Motor neuron (in vitro differentiated cells): ENCODE measurements at places on chromosomes 3 and 15. TPM values are rescaled to one million over a fixed set of nuclear protein-coding genes. Genes with fewer than 3 reads are reported as not detected.

CDHR4 gene
- total RNA-seq: 0.24 and 0.57 TPM in 2 replicates

GP5 gene
- total RNA-seq: 0.05 and 0.11 TPM in 2 replicates

TAGLN3 gene
- 0.67 and 2.4 TPM in 2 replicates for total RNA-seq

MESP2 gene
- 0.20 and 0.32 TPM in 2 replicates for total RNA-seq

DNA sequence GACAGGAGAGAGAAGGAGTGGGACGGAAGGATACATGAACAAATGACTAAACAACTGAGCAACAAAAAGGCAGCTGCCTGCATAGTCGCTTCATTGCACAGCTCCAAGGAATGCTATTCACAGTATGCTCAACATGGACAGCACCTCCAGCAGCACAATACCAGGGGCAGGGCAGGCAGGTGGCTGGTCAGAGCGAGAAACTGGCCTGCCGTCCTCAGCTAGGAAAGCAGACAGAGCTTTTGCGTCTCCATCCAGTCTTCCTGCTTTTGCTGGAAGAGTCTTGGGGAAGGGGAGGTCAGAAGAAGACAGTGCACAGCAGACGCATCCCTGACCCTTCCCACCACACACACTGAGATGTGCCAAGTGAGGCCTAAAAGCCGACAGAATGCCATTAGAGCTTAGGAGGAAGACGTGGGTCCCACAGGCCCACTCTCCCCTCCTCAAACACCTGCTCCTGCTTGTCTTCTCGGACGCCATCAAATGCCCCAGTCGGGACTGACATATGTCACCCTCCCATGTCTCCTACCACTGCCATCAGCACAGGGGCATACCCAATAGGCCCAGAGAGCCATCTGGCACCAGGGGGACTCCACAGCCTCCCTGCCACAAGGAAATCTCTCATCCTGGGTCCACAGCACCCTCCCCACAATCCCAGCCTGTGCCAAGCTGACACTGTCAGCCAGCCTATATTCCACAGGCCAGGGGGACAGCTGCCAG, 3.9 kb downstream of the RAB6B start:
- no peak for ATAC-seq

GRCh38 chr3:87491843-87492242, 215.5 kb upstream of the POU1F1 start:
- no peak for ATAC-seq

DNA sequence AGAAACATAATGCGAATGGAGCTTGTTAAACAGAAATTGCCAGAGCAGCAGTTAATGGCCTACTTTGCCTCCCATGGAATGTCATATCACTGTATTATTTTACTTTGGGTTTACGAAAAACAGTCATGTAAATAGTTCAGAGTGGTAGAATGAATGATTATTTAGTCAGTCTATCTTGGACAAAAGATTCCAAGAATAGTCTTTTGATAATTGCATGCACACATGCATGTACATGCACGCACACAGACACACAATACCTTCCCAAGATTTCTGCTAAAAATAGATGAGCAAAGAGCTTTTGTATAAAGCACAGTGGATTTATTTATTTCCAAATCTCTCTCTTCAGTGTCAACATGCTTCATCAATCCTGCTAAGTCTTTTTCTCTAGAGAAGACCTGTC, 800.7 kb downstream of the DIPK2A start:
- no peak for ATAC-seq

- ATAC-seq: no peak
Measured at GRCh38 chr3:98596541-98597500, 3.4 kb upstream of the CPOX start.

DNA sequence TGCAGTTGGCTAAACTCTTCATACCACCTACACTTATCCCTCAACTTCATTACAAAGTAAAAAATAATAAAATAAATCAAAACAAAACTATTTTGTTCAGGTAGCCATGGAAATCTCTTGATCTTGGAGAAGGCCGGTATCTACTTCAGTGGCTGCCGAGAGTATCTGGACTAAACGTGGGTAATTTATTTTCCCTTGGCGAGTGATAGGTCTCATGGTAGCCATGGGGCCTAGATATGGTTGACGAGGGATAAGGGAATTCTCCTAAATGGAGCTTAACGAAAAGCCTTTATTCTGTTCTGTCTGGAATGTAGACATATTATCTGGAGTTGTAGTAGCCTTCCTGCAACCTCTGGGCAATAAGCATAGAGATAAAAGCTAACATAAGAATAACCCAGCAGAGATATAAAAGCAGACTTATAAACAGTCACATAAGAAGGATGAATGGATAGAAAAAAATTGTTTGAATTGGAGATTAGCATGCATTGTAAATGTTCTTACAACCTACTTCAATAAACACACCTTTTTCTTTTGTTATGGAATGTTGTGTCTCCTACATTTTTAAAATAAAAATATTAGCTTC, 281.3 kb upstream of the ARRDC4 start:
- ATAC-seq: no peak

GRCh38 chr15:99556011-99556410, 9.8 kb upstream of the MEF2A start:
- no peak for ATAC-seq

DNA sequence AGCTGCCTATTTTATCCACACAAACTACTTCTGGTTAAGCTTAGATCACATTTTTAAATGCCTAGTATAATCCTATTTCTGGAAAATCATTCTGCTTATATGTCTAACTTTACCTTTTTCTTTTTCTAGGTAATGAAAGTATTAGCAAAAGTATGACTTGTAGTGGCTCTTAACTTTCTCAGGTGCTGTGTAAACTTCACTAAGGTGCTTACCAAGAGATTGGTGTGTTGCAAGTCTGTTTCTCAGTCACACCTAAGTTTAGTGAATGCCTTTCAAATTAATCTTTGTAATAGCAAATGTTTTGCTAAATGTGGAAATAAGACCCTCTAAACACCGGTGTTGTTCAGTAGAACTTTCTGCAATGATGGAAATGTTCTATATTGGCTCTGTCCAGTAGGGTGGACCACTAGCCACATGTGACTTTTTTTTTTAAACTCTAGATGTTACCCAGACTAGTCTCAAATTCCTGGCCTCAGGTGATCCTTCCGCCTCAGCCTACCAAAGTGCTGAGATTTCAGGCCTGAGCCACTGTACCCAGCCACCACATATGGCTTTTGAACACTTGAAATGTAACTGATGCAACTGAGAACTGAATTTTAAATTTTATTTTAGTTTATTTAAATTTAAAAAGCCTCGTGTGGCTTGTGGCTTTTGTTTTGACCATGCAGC, 22.0 kb downstream of the ARL13B start:
- no peak for ATAC-seq

DNA sequence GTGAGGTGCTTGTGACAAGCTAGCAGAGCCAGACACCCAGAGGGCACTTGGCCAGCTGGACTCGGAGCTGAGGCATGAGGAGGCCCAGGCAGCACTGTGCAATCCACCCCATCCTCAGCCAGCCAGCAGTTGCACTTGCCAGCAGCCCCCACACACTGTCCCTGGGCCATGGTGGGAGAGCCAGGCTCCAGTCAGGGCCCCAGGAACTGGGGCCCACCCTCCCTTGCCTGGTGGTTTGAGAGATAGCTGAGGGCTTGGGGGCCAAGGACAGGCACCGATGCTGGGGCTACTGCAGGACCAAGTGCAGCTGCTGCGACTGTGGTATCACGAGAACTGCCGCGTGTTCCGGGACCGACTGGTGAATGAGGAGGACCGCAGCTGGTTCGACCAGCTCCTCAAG, 63.5 kb downstream of the DNAH1 start:
- ATAC-seq: no peak

DNA sequence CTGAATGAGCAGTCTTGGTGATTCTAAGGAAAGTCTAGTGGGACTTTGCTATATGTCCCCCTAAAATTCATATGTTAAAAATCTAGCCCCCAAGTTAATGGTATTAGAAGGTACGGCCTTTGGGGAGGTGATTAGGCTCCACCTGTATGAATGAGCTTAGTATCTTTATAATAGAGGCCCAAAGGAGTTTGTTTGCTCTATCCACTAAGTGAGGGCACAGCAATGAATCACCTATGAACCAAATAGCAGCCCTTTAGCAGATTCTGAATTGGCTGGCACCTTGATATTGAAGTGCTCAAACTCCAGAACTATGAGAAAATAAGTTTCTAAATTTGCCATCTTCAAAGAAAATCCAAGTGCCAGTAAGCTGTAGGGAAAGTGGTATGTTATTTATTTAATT, 187.9 kb downstream of the SUCNR1 start:
- ATAC-seq: no peak

- peak; percentile 71 for ATAC-seq
Measured at GRCh38 chr3:56988458-56989168, 71.9 kb upstream of the SPATA12 start.
